ENCODE measurements at places on chromosomes 11 and 22.

DNA sequence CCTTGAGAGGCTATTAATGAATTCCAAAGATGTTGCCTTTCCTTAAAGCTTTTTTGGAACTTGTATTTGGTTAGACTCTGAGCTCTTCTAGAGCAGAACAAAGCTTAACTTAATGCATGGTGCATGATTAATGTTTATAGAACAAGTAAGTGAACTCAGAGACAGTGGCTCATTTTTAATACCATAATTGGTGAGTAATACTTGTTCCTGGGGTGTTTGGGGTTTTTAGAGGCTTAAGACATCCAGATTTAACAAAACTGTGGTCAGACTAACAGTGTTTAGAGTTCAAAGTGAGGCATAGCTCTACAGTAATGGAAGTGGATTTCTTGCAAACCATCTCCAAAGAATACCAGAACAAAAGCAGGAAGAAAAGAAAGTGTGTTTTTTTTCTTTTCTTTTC, 73.7 kb upstream of the CTSC start:
- DNase-seq: no peak

- no peak for DNase-seq
These were observed 35.5 kb downstream of the FDX1 start for GRCh38 chr11:110465231-110465630.

GRCh38 chr22:45504373-45505341, 2.0 kb downstream of the FBLN1 start:
- no peak for DNase-seq

- no peak for DNase-seq
These were observed 29.8 kb downstream of the AHNAK start for GRCh38 chr11:62516736-62517371.

GRCh38 chr11:134978388-134979088, 566.5 kb upstream of the B3GAT1 start:
- DNase-seq: no peak

DNA sequence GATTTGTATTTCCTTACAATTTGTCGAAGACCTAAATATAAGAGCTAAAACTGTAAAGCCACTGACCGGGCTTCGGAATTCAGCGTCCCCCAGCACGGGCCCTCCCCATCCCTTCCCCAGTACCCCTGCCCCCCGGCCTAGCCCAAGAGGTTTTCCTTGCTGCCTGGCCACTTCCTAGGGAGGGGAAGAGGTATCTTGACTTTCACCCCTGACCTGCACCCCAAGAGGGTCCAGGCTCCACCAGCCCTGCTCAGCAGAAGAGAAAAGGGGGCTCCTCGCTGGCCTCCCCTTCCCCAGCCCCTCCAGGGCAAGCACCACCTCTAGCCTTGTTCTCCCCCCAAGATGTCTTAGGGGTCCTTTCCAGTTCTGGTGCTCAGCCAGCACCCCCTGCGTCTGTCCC, 26.1 kb upstream of the CARS1 start:
- DNase-seq: no peak

- peak; percentile 81 for DNase-seq
These were observed 51.5 kb downstream of the LHFPL7 start for GRCh38 chr22:24894998-24895397.

- no peak for DNase-seq
These were observed 92.9 kb upstream of the PARVA start for GRCh38 chr11:12284316-12285050.

DNA sequence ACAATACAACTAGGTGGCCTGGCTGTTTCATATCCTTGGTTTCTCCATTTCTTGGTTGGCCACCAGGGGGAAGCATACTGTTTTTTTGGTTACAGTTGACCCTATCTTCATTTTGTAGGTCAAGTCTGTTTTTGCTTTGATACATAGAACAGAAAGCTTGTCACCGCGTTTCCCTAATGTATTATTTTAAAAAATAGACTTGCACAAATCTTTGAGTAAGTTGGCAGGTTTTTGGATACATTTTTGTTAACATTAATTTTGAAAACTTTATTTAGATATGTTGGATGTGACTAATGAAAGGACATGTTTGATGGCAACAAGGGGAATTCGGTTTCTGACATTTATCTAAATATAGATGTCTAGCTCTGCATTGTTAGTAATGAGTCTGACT, 3.0 kb downstream of the NCR3LG1 start:
- peak; percentile 35 for DNase-seq

DNA sequence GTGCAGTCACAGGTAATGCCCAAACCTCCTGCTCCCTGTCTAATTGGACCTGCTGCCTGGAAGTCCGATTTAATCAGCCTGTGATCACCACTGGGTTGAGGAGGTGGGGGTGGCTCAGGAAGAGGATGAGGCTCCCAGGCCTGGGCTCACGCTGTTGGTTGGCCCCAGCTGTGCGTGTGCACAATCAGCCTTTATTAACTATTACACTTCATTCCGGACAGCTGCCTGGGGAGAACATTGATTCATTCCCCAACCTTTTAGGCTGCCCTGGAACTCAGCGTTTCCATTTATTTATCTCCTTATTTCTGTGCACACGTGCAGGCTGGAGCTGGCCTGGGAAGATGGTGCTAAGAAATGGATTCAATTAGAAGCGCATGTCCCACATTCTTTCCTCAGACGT, 123.4 kb downstream of the DSCAML1 start:
- DNase-seq: no peak

- DNase-seq: no peak
These were observed 12.0 kb downstream of the STIM1 start for GRCh38 chr11:3867209-3868091.

DNA sequence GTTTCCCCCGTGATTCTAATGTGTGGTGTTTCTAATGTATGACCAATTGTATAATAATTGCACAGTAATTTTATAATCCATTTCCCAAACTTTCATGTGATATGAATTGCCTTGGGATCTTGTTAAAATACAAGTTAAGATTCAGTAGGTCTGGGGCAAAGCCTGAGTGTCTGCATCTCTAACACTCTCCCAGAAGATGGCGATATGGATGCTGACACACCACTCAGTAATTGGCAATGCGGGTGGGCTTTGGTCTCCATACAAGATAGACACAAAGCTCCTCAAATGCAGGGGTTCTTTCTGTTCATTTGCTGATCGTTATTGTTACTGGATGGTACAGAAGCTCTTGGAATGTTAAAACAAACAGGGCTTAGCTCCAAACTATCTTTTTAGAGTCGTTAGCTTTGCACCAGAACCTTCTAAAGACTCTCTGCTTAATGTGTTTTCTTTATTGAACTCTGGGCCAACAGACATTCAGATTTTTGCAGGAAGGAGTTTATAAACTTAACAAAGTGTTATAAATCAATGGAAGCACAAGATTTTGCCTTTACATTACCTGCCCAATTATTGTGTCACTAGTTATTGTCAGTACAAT, 45.4 kb upstream of the ANO3 start:
- DNase-seq: no peak

GRCh38 chr11:95450547-95451123, 219.6 kb upstream of the SESN3 start:
- no peak for DNase-seq

DNA sequence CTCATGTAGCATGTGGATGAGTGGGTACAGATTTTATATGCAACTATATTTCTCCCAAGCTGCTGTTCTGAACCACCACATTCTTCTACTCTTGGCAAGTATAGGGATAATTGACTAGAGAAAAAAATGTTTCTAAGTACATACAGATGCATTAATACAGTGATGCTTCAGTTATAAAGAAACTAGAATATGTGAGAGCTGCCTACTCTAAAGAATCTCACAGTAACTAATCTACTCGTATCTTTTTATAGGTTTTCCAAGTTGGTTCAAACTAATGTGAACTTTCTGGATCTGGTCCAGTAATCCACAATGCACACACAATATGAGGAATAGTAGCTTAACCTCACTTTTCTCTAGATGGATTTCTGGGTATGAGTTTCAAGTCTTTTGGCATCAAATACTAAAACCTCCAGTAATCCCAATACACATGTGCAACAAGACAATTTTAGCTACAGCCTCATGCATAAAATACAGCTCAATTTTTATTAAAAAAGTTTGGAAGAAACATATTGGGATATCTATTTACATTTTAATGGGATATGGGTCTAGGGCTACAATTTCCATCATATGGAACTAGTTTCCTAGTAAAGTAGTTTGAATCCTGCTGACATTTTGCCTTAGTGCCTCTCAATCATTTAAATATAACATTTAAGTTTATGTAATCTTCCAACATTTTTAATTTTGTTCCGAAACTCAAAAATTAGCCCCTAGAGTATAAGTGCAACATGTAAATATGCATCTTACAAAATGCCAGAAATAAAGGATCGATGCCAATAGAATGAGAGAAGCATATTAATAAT, 2209.7 kb downstream of the LRRC4C start:
- DNase-seq: no peak

- no peak for DNase-seq
These were observed 18.0 kb downstream of the TBRG1 start for GRCh38 chr11:124640666-124641065.

- DNase-seq: no peak
These were observed 48.0 kb upstream of the NARS2 start for GRCh38 chr11:78622666-78623065.

DNA sequence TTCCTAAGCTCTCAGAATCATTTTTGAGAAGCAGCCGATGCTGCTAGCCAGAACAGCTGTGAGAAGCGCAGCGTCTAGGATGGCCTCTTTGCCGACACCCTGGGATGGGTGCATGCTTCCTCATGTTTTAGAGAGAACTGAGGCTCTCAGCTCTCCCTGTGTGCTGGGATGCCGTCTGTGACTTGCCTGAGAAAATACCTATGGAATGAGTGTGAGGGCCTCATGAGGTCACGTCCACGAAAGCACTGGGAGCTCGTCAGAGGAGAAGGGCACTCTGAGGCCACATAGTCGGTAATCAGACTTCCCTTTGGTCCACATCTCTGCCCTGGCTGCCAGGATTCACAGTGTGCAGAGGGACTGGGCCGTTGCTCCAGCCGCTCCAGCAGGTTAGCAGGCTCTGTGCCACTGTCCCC, 54.7 kb downstream of the MICAL3 start:
- no peak for DNase-seq

DNA sequence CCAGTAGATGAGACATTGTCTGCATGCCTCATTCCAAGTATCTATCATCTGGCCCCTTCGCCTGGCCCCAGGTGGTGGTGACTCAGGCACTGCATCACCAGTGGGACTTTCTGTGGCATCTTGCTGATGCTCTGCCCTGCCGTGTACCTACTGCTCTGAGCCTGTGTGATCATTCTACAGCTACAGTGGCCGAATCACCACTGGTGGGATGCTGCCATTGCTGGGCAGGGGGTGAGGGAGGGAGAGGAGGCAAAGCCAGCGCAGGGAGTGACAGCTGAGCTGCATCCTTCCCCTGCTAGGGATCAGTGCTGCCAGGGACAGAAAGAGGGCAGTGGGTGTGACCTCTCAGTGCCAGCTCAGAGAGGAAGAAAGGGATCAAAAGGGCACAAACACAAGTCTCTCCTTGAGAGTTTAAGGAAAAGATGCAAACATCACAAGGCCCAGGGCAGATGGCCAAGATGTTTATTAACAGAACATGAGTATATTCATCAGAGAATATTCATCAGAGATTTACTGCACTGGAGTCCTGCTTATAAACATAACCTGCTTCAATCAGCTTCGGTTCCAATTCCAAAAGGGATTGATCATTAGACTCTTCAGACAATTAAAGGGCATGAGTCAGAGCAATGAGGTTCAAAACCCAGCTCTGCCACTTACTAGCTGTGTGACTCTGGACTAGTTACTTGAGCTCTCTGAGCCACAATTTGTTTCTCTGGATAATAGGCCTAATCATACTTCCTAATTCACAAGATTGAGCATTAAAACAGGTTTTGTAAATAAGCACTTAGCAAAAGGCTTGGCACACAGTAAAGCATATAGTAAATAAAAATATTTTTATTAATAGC, 109.8 kb downstream of the NAT10 start:
- no peak for DNase-seq

DNA sequence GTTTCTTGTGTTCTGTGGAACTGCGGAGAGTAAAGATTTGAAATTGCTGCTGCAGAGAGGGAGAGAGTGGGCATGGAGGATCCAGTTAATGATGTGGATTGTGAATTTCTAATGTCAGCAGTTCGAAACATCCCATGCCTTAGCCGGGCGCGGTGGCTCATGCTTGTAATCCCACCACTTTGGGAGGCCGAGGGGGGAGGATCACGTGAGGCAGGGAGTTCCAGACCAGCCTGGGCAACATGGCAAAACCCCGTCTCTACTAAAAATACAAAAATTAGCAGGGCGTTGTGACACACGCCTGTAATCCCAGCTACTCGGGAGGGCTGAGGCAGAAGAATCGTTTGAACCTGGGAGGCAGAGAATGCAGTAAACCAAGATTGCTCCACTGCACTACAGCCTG, 1.1 kb upstream of the CAVIN3 start:
- no peak for DNase-seq

- DNase-seq: no peak
These were observed 5.3 kb upstream of the CHADL start for GRCh38 chr22:41245917-41246499.

GRCh38 chr22:22935546-22936157, 48.0 kb downstream of the IGLL5 start:
- DNase-seq: no peak

DNA sequence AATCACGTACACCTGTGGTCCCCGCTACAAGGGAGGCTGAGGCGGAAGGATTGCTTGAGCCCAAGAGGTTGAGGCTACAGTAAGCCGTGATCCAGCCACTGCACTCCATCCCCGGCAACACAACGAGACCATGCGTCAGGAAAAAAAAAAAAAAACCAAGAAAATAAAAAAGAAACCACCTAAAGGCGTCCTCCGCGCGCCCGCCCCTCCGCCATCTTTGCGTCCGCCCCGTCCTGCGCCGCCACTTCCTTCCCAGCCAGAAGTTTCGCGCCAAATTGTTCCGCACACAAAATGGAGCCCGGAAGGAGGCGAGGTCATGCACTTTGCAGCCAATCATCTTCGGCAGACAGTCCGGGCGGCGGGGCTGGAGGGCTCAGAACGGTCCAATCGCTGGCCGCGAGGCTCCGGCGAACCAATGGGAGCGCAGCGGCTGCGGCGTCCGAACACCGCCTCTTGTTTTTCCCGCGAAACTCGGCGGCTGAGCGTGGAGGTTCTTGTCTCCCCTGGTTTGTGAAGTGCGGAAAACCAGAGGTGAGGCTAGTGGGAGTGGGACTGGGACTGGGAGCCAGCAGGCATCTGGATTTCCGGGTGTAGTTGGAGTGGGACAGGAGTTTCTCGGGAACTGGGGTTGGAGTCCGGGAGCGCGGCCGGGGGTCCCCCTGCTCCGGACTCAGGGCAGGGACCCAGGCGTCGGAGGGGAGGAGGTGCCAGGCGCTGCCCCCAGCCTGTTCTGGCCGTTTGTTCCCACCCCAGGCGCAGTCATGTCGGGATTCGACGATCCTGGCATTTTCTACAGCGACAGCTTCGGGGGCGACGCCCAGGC, at the start of gene MCM5:
Gene MCM5 (plus strand): TSS at position 463 of the 823 bp plus-strand sequence. CDS start 299 bp downstream, at position 762.
- peak; percentile 92 for DNase-seq

- no peak for DNase-seq
These were observed 12.6 kb downstream of the RAB36 start for GRCh38 chr22:23157560-23158515.

DNA sequence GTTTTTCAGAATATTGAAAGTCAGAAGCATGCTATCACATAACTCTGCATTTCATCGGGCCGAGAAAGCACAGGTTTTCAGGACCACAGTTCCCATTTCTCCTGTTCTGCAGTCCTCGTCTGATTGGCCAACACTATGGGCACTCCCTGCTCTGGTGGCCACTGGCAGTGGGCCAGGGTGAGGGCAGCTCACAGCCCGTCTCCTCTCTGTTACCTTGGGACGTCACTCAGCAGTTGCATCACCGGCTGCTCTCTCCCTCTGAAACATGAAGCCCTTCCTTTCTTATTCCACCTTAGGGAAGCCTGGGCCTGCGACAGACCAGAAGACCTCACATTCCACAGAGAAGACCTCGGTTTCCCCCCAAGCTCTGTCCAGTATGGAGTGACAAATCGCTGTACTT, 11.4 kb upstream of the MICAL3 start:
- peak; percentile 68 for DNase-seq

- DNase-seq: no peak
These were observed 41.1 kb downstream of the BMAL1 start for GRCh38 chr11:13318498-13319295.

Measured in SHP77 treated with DMSO at 0.1 percent for 48 hours (cell line).